Cardiac septum (tissue), 1 donor: ENCODE measurements at places on chromosomes 13 and 19. TPM values are rescaled to one million over a fixed set of nuclear protein-coding genes. Genes with fewer than 3 reads are reported as not detected.
A peak's percentile ranks its signal among the peaks of the same experiment; 100 is the strongest.

DNA sequence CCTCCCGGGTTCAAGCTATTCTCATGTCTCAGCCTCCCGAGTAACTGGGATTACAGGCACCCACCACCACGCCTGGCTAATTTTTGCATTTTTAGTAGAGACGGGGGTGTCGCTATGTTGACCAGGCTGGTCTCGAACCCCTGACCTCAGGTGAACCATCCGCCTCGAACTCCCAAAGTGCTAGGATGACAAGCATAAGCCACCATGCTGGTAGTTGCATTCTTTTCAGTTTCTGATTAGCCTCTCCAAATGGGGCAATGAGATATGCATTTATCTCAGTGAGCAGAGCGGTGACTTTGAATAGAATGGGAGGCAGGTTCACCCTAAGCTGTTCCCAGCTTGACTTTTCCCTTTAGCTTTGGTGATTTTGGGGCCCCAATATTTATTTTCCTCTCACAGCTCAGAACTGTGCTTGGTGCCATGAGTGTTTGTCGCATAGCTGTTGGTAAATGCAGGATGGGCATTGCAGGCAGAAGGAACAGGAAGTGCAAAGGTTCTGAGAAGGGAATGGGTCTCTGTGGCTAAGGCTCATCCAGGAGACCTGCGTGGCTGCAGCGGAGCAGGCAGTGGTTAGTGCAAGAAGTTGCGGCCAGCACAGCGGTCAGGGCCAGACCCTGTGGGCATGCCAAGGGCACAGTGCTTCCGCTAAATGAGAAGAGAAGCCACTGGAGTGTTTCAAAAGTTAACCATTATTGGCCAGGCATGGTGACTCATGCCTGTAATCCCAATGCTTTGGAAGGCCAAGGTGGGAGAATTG is 20.7 kb downstream of the LYPD3 start:
- no peak for DNase-seq

GRCh38 chr13:77893066-77893465 is 25.6 kb downstream of the EDNRB start:
- no peak for DNase-seq

GRCh38 chr13:96934889-96935489 is 59.3 kb downstream of the OXGR1 start:
- DNase-seq, result no peak

DNA sequence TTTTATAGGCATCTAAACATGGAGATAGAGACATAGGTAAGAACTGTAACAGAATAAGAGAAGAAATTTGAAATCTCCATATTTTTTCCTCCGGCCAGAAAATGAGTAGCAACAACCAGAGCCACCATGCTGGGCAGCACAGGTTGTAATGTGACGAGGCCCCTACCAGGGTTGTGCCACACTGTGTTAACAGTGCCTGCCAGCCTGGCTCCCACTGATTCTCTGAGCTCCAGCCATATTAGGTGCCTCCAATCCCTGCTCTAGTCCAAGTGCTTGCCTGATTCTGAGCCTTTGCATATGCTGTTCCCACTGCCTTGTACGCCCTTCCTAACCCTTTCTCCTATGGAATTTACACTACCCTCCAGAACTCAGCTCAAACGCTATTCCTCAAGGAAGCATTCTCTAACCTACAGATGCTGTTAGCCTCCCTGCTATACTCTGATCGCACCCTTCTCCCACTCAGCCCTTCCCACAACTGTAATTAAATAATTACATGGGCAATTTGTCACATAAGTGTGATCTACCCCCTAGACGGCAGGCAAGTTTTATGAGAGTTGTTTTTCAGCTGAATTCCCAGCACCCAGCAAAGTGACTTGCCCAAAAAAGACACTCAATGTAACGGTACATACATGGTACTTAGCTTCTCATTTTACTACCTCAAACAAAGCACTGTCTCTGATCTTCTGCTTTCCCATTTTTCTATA is 37.6 kb upstream of the STARD13 start:
- no peak for DNase-seq

Gene ERICH4
- total RNA-seq, result not detected

DNA sequence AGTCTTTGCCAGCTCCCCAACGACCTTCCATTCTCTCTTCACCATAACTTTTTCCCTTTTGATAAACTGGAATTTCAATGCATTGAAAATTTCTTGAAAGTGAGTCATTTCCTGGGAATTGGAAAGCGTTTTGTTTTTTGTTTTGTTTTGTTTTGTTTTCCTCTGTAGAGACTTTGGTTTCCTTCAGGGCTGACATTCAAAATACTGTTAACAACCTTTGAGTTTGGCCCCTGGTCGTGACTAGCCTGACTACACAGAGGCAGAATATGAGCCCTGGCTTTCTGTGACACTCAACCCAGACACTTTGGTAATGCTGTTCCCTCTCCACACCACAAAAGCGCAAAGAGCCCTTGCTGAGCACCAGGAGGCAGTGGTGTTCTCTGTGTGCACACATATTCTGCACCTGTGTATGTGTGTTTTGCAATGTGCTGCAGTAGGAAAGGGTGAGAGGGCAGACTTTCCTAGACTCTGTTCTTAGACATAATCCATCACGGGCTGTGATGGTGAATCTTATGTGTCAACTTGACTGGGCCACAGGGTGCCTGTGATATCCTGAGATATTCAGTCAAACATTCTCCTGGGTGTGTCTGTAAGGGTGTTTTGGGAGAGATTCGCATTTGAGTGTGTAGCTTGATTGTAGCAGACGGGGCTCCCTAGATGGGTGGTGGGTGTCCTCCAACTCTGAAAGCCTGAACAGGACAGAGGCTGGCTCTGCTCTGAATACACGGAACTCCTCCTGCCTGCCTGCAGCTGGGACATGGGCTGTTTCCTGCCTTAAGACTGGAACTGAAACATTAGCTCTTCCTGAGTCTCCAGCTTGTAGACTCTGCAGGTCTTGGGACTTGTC is 29.5 kb upstream of the ANKRD10 start:
- peak; percentile 70 for DNase-seq

- no peak for DNase-seq
Measured at GRCh38 chr19:765179-765738, 14.3 kb downstream of the MISP start.

- DNase-seq, result no peak
Measured at GRCh38 chr13:21060338-21061028, 903 bp downstream of the LATS2 start.

- no peak for DNase-seq
Measured at GRCh38 chr13:48539550-48539949, 6.7 kb upstream of the RCBTB2 start.

DNA sequence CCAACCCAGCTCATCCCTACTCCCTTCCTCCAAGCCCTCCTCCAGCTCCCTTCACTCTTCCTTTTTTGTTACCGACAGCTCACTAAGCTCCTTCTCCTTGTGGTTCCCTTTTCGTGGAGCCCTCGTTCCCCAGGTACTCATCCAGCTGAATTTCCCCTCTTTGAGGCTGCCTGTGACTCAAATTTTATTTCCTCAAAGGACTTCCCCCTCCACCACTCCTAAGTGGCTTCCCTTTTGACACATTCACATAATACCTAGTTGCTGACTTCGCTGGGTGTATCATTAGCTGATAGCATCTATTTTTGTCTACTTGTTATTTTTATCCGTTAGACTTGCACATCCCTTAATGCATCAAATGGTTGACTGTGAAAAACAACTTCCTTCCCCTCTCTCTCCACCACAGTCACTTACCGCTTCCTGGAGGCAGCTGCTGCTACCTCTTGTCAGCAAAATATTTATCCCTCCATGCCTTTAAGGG is 14.5 kb downstream of the FFAR2 start:
- peak; percentile 78 for DNase-seq

DNA sequence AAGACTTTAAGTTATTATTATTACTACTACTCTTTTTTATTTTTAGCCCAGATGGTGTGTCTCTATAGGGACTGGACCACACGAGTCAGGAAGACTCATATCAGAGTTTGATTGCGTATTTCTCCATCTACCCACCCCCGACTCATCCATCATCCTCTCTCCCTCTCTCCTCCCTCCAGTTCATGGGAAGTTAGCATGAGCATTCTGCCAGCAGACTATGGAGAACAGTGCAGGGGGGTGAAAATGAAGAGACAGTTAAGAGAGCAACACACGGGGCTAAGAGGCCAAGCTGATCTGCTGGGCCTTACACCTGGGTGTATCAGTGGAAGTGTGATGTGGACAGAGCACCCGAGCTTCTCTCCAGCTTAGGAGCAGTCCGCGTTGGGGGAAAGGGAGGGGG is 95.0 kb downstream of the UQCRFS1 start:
- DNase-seq, result no peak

DNA sequence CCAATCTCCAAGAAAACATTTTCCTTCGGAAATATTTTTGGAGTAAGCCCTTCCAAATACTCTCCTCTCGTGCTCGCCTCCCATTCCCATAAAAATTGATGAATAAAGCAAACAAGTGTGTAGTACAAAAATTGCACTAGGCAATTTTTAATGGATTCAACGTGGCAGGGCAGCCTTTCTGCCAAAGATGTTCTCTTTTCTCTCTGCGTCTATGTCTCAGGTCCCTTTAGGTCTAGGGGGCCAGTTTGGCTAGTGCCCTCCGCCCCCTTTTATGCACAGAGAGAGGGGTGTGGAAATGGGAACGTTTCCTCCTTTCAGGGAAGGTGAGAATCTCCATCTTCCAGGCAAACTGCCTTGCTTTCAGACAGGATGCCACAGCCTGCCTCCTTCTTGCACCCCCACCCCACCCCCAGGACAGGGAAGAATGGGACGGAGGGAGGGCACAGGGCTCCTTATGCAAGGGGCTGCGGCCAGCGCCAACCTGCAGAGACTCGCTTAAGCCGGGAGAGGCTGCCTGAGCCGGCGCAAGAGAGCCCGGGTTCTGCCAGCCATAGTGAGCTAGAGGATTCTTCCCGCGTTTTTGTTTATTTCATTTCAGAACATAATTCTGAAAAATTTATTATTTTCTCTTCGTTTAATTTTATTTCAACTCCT is 2.7 kb upstream of the ZIC2 start:
- no peak for DNase-seq

DNA sequence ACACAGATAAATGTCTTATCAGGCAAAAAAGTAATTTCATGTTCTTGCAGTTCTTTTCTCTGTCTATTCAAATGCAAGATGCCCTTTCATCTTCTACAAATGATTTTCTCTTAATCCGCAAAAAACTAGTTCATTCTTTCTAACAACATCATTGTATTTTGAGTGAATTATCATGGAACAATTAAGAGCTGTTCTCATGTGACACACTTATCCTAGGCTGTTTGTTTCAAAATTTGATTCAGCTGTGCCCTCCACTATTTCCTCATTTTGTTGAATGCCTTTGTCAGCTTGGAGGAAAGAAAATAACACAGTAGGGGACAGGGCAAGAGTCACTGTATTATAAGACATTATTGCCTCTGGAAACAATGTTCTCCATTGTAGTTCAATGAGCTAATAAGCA is 396.9 kb downstream of the KCTD12 start:
- DNase-seq, result no peak

DNA sequence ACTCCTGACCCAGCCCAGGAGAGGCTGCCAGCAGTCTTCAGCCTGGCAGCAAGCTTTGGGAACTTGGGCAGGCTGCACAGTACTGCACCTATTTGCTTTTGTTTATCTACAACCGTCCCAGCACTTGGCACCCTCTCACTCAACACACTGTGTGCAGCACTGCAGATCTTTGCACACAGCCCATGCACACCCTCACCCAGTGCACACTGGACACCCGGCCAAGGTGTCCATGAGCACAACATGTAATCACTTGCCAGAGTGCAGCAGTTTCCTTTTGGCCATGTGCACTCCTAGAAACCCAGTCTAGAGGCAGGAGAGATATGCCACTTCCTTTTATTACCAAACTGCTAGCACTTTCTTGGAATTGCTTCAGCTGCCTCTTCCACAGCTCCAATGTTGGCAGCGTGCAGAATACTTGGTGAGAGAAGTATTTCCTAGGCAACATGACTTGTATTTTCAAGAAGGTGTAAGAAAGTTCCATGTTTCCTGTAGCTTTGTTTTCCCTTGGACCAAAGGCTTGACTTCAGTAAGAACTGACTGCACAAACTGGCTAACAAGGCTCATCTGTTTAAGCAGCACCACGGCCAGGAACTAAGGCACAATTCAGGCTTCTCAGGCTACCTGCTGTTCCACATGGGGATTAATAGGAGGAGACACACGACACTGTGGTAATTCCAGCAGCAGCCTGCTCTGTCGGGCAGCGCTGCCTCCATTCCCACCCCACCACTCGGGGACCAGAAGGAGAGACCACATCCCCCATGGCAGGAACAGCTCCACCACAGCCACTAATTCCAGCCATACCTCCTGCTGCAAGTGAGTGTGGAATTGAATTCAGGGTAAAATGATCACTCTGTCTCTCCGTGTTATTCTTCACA is 15.3 kb downstream of the ATP7B start:
- no peak for DNase-seq

Gene PBX4
- not detected for total RNA-seq

DNA sequence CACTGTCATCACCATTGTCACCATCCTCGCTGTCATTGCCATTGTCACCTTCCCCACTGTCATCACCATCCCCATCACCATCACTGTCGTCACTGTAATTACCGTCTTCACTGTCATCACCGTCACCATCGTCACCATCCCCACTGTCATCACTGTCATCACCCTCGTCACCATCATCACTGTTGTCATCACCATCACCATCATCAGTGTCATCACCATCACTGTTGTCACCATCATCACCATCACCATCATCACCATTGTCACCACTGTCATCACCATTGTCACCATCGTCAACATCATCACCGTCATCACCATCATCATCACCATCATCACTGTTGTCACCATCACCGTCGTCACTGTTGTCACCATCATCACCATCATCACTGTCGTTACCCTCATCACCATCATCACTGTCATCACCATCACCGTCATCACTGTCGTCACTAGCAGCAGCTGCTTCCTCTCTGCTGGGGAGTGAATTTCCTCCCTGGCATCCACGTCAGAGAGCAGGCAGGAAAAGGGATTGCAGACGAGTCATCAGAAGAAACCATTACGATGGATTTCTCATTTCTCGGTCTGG is 27.3 kb downstream of the TMEM255B start:
- DNase-seq, result no peak

Gene MADCAM1
- total RNA-seq, result 0.40 TPM

DNA sequence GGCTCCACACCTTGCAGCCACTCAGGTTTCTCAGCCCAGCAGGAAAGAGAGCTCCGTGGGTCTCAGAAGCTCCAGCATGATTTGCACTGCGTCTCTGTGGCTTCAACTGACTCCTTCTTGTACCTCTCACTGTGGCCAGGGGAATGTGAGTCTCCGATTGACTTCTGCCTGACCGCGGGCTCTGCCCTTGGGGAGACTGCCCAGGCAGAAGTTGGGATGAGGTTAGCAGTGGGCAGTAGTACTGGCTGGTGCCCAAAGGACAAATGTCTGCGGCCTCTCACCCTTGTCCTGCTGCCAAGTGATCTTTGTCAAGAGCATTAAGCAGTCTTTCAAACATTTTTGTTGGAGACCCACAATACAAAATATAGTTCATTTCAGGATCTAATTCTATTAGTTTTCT is 34.4 kb upstream of the FXYD3 start:
- DNase-seq, result no peak

DNA sequence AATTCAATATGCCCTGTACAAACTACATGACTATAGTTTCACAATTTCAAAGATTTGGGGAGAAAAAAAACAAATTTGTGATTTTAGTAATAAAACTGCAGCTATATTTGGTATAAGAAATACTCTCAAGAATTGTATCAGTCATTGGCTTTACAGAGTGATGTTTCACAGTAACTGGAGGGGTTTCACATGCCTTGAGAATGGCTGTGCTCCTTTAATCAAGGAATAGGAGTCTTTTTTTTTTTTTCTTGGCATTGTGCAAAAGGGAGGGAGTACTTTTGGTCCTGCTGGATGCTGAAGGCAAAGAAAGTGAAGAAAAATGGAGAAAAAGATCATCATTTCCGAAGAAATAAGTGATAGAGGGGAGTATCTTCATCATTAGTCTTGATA is 6.8 kb downstream of the ZNF507 start:
- no peak for DNase-seq
